GM06990 (cell line): ENCODE measurements at places on chromosomes 6 and 20.

GRCh38 chr6:28977341-28978132 lies 27.6 kb downstream of the ZNF311 start:
- peak; percentile 59 for DNase-seq

DNA sequence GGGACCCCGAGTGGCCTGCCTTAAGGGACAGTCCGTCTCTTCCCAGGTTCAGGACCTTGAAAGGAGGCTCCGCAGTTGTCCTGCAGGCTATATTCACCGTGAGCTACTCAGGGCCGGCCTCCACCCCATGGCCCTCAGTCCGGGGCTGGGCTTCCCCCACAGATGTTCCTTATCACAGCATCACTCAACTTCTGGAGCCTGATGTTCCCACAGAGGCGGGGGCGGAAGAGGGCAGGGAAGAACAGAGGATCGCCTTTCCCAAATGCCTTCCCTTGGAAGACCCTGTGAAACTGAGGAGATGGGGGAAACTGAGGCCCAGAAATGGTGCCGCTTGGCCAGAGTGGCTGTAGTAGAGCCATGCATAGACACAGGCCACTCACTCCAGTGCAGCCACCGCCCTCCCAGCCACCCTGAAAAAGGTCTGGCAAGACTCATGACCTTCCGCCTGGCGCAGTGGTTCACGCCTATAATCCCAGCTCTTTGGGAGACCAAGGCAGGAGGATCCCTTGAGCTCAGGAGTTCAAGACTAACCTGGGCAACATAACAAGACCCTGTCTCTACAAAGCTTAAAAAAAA lies 4.3 kb upstream of the COX4I2 start:
- DNase-seq, result no peak

DNA sequence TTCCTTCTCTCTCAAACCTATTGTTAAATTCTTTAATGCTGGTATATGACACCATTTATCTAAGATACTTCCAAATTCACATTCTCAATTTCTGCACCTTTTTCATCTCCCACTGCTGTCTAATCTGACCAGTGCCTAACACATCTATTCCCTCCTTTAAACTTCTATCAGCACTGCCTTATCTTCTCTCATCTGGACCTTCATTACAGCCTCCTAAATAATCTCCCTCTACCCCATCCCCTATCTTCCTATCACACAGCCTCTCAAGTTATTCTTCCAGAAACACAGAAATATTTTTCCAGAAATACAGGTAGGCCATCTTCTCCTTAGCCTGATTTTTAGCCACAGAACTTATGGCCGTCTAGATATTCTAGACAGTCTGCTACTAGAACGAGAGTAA lies 5.5 kb downstream of the DTNBP1 start:
- DNase-seq, result no peak

DNA sequence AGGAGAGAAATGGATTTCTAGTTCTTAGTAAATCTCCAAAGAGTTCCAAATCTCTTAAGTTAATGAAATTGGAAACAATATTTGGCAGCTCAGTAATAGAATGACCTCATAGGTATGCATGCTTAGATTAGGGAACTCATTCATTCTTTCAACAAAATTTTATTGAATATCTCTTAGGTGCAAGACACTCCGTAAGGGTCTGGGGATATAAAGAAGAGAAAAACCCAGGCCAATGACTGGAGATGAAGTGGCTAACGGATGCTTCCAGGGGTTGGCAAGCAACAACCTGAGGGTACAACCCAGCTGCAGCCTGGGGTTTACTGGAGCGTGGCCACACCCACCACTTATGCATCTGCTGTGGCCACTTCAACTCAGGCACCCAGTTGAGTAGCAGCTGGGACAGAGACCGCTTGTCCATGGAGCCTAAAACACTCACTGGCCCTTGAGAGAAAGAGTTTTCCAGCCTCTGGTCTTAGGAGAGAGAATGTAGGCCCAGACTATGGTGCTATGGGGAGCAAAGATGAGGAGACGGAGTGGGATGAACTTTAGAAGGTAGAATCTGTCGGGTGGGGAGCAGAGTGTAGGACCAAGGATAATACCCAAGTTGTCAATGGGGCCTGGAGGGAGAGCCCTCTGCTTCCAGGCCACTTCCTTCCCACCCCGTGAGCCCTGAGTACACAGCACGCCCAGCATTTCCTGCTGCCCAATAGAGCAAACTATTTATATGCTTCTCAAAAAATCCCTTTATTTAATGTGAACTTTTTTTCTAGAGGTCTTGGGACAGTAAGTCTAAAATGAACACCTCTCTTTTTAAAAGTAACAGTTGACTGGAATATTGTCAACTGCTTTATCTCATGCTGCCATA lies 46.8 kb upstream of the PXDC1 start:
- no peak for DNase-seq

GRCh38 chr6:148251891-148252290 lies 90.7 kb upstream of the SASH1 start:
- no peak for DNase-seq

DNA sequence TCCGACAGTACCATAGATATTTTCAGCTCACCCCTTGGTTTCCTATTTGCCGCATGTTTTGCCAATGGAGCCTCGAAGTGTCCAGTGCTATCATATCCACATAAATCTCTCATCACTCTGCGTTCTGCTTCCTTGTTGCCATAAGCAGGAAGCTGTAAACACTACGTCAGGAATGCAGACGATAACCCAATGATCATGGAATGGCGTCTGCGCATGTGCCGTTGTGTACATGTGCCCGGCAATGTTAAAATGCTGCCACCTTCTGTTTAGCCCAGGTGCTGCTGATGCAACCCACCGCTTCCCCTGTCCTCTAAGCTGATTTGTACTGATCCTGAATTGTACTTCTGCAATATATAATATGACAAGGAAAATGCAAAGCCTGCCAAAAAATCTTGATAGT lies 607.5 kb downstream of the HDGFL1 start:
- no peak for DNase-seq
